ENCODE measurements at places on chromosomes 16 and 17. TPM values are rescaled to one million over a fixed set of nuclear protein-coding genes. Genes with fewer than 3 reads are reported as not detected.

Gene PLXDC1
- total RNA-seq, result 0.28 TPM

Gene OR1A1
- not detected for total RNA-seq

Gene BCL6B
- total RNA-seq, result 0.07 TPM

Gene ZFHX3
- total RNA-seq, result 8.9 TPM

Gene PCYT2
- total RNA-seq, result 56.8 TPM

Gene KRT15
- 314 TPM for total RNA-seq

Gene CANT1
- 67.2 TPM for total RNA-seq

Gene TMC7
- 2.6 TPM for total RNA-seq

DNA sequence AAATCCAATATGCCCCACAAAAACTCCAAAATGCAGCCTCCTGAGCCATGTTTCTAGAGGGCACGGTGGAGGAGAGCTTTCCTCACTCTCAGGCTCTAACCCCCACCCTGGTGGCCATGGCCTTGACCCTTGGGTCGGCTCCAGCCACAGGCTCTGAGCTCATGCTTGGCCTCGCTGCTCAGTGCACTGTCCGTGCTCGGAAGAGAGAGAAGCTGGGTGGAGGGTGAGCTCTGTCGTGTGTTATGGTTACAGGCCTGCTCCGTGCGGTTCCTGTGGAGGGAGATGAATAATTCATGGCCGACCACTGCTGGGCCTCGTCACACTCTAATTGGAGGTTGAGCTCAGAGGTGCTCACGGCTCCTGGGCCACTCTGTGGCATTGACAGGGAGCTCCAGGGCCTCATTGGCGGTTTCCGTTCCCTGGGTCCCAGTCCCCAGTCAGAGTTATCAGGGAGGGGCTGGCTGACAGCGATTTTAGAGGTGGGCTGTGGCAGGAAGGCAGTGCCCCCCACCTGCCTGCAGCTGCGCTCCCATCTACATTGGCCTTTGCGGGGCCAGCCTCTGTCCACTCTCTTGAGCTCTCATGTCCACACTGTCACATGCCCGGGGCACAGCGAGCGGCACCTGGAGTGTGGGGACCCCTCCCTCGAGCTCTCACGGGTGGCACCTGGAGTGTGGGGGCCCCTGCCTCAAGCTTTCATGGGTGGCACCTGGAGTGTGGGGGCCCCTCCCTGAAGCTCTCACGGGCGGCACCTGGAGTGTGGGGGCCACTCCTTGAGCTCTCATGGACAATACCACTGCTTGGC lies 24.9 kb downstream of the ACSF3 start:
- no peak for DNase-seq

DNA sequence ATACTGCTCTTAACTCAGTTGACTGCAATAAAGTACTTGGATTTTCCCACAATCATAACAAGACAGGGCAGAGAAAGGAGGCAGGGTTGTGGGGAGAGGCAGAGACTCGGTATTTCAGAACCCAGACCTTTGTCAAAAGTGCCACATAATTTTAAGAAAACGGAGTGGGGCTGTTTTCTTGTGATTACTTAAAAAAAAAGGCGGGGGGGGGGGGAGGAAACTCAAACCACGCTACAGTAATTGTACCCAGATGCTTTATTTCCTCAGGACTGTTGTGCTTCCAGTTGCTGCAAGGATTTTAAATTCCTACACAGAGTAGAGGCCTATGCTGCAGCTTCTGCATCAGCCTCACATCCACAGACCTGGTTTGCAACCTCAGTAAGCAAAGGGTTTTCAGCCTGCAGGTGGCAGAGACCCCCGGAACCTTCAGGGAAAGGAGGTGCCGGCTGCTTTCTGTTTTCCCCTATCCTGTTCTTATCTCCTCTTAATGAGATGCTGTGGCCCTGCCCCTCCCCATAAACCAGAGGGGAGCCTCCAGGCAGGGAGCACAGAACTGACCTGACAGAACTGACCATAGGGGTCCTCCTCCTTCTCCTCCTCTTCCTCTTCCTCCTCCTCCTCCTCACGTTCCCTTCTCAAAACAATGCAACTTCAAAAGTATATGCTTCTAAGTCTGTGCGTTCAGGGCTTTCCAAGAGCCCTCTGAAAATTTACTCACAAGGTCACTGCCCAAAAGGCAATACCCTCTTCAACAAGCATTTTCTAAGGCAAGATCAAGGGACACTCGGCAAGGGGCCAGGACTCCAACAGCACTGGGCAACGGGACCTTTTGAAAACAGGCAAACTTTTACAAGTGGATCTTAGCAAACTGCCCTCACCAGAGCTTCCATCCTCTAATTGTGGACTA lies 7.5 kb downstream of the AXIN2 start:
- no peak for DNase-seq

- no peak for DNase-seq
Observed at GRCh38 chr17:1089915-1090314, 89.9 kb downstream of the ABR start.

DNA sequence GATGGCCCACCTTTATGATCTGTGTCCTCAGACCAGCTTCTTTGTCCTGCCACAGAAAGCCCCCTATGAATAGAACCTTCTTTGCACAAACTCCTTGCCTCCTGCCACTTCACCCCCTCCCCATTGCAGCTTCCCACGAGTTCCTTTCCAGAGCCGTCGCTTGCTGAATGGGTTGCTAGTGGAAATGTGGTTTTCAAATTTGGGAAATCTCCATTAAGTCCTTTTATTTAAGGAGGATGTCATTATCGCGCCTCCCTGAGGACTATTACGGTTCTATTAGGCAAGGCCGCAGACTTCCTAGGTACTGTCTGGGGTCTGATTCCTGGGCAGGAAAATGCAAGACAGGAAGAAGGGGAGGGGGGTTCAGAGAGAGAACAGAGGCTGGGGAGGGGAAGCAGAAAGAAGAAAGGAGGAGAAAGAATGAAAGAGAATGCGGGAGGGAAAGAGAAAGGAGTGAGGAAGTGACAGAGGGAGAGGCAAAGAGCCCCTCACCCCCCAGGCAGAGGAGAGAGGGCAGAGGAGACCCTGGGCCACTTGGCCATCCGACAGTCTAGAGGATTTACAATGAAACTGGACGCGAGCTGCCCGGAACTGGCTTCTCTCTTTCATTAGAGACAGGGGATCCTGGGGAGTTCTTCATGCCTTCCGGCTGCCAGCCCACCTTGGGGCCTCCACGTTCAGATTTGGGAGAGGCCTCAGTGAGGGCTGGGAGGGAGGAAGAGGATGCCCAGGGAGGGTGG lies 31.7 kb upstream of the ETV4 start:
- no peak for DNase-seq

DNA sequence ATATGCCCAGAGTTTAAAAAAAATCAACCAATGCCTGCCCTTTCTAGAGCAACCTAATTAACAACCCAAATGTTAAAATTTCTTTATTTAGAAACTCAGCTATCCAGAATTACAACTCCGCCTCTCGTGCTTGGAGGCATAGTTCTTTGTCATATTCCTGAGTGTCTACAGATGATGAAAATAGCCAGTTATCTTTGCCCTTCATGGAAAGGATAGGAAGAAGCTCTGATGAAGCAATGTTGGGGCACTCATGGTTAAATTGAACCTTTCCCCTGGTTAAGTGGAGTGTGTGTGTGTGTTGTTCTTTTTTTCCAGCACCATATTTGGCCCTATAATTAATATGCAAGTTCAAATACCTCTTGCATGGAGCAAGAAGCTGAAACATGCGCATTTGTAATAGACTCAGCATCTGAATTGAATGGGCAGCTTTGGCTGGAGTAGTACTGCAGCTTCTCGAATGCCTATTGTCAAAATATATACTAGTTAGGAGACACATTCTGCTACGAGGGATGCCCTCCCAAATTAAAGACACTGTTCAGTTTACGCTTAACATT lies 506.2 kb downstream of the WWOX start:
- no peak for DNase-seq

GRCh38 chr17:41480136-41480535 lies 815 bp downstream of the KRT35 start:
- DNase-seq, result no peak

GRCh38 chr16:17515421-17516210 lies 44.9 kb upstream of the XYLT1 start:
- DNase-seq, result peak; percentile 97

DNA sequence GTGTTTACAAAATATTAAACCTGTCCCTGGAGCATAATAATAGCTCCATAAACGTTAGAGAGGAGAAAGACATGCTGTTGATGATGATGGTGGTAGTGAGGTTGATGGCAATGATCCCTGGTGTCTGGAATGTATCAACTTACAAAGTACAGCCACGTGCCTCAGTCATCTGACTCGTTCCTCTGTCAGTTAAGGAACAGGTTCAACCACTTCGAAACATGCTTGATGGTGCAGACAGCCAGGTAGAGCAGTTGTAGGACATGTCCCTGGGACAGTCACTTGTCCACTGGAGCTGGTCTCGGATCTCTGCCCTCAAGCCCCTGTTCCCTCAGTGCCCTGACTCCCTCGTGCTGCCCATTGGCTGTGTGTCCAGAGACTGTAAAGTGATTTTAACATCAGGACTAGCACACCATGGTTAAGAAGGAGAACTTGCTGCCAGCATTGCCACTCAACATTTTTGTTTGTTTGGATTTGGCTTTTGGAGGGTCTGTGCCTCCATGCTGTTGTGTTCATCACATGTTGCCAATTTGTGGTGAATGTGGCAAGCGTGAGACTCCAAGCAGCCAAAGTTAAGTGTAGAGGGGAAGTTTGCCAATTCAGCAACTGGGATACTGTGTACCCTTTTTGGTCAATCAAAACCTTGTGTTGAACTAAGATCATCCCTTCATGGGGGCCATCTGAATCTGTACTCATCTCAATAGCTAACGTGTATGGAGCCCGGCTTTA lies 16.3 kb upstream of the SALL1 start:
- no peak for DNase-seq

DNA sequence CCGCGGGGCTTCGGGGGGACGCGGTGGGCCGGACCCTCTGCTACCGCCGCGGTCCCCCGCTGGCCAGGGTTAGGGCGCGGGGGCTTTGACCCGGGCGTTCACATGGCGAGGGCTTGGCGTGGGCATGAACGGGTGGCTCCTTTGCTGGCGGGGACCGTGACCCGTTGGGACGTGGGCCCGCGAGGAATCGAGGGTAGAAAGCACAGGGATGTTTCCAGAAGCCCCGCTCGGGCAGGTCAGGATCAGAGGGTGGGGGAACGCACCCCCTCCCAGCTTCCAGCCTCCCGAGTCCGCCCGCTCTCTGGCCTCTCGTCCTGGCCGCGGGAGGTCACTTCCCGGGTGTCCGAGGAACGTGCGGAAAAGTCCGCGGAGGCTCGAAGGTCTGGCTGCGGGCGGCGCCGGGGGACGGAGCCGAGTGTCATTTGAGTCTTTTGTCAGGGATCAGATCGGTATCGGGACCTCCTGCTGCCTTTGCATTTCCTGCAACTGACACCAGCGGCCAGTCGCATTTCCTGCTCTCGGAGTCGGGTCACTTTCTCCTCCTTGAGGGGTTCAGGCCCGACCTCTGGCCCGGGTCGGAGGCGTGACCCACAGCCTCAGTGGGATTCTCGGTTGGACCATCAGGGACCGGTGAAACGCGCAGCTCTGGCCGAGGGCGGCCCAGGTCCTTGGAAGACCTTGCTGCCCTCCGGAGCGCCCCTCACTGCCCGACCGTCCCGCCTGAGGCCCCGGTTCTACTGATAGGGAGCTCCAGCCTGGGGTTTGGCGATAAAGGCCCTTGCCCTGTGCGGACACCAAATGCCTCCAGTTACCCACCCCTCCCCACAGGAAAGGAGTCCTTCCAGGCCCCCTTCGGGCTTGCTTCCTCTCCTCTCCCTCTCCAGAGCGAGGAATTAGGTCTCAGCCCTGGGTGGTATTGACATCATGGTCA lies 702 bp upstream of the WNT3 start:
- DNase-seq, result no peak

GRCh38 chr16:24539850-24540601 lies 660 bp downstream of the RBBP6 start:
- no peak for DNase-seq

- no peak for DNase-seq
Observed at GRCh38 chr17:34909040-34909439, 52.2 kb downstream of the CCT6B start.

DNA sequence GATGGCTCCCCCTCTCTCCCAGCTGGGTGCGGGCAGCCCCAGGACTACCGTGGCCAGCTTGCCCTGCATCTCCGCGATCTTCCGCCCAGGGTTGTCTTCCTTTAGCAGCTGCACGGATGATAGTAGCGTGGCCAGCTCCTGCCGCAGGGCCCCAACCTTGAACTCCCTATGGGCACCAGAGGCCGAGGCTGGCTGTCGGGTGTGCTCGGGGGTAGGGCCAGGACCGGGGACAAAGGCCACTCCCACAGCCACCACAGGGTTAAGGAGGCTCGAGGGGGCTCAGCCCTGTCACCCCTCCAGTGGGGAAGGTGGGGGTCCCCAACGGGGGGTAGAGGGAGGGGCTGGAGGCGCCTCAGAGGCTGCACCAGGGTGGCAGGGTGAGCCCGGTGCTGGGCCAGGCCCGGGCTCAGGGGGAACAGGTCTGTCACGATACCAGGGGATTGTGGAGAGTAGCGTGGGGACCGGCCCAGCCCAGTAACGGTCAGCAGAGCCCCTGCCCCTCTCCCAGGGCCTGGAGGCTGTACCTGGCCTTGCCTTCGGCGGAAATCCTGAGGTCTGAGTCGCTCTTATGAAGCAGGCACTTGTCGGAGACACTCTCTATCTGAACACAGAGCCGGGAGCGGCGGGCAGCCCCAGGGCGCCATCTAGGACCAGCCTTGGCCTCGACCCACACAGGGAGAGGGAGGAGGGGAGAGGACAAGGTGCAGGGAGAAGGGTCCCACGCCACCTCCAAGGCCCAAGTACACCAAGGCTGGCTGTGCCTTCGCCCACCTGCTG lies 5.2 kb downstream of the PERCC1 start:
- no peak for DNase-seq

DNA sequence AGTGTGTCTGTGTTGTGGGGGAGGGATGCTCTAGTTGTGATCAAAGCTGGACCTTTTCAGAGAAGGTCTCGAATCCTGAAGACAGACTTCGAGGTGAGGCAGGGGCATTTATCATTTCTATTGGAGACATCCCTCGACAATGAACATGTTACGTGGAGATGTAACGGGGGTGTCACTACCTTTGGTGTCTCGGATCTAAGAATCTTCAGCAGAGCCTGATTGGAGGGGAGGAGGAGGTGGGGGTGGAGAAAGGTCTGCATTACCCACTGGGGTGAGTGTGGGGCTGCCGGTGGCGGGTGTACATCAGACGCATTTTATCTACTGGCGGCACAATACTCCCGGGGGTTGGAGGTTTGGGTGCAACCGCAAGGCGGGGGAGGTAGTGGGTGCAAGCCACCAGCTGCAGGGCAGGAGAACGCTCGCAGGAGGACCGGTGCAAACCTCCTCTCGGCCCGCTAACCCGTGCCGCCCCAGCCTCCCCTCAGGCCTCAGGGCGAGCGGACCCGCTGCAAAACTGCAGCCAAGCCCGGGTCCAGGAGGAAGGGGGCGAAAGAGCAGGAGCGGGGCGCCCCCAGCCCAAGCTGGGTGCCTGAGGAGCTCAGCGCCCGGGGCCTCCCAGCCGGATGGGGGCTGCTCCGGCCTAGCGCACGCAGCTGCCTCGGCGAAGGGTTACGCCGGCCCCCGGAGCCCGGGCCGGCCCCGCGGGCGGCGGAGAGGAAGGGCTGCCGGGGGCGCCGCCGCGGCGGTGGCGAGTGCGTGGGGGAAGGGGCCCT lies 735 bp downstream of the ZNF652 start:
- peak; percentile 48 for DNase-seq

GRCh38 chr17:27475070-27475673 lies 18.9 kb downstream of the KSR1 start:
- no peak for DNase-seq
